ENCODE measurements at places on chromosomes 2 and 18.

DNA sequence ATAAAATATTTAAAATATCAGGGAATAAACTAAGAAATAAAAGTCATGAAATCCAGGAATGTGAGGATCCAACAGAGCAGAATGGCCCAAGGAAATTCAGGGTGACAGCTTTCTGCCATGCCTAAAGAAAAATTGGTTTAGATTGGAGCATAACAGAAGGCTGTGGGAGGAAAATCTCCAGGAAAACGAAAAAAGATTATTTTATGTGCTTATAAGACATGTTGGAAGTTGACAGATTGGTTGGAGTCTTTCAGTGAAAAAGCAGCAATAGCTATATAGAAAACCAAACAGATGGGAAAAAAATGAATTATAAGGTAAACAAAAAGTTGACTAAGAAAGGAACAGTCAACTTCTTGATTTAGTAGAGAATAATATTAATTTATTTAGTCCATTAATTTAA is 203.9 kb downstream of the ZRANB3 start:
- DNase-seq: no peak

- DNase-seq: no peak
Observed at GRCh38 chr18:35680139-35680551, 98.6 kb downstream of the GALNT1 start.

DNA sequence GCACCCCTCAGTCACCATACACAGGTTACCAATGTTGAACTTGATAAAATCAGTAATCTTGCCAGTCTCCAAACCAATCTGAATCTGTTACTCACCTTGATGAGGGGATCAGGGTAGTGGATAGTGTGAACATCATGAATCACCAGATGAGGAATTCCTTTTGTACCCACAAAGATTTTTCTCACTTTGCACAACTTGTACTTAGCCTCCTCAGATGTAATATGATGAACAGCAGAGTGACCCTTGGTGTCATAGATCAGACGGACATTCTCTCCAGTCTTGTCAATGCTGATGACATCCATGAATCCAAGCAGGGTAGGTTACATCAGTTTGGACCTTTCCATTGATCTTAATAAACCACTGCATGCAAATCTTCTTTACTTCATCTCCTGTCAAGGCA is 54.7 kb downstream of the MDH1 start:
- DNase-seq: no peak

GRCh38 chr2:115460008-115460407 is 1017.6 kb downstream of the DPP10 start:
- DNase-seq: no peak

DNA sequence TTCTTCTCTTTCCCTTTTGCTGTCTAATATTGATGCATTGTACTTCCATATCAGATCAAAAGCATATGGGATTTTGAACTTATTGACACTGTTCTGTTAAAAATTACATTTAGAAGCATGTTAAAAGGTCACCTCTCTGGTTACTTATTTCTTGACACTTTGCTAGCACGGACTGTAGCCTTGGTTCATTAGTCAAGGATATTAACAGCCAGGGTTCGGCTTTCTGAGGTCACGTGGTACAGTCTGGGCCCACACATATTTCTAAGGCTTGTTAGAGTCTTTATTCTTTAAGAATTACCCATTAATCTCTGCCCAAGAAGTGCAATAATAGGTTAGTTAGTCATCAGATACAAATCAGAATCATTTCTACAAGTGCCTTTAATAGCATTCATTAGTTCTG is 1035.8 kb upstream of the FANCL start:
- no peak for DNase-seq

DNA sequence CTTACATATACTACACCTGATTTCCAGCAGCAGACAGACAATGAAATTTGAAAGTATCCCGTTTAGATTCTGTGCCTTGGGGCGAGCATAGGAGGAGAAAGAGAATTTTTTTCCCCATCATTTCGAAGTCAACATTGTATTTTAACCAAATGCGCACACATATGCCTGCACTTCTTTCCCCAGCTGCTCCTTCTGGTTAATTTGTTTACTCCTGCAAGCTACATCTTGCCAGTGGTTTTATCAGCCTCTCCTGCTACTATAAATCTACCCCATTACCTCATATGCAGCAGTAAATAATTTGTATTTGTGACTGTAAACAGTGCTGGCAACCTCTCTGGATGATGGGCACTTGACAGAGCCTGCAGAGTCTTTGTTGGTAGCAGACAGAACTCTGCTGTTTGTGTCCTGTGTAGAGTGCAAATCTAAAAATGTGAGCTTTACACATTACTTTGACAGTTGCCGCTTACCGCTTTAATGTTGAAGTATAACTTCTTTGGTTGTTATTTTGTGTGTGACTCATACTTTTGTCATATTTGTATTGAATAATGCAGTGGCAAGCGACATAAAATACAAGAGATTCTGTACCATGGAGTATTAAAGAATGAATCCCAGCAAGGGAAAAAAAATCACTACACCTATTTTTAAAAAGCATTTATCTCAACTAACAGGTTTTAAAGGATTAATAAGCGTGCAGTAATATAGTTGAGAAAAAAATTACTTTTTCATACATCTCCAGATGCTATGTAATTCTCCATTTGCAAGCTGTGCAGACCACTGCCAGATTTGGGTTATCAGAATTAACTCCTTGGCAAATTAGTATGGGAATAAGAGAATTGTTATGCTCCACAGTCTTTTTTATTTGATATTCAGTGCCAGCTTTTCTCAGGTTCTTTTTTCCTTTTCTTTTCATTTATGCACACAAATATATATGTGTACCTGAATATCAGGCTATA is 536.8 kb downstream of the XIRP2 start:
- no peak for DNase-seq

- no peak for DNase-seq
Observed at GRCh38 chr2:80579756-80580155, 275.2 kb upstream of the LRRTM1 start.

DNA sequence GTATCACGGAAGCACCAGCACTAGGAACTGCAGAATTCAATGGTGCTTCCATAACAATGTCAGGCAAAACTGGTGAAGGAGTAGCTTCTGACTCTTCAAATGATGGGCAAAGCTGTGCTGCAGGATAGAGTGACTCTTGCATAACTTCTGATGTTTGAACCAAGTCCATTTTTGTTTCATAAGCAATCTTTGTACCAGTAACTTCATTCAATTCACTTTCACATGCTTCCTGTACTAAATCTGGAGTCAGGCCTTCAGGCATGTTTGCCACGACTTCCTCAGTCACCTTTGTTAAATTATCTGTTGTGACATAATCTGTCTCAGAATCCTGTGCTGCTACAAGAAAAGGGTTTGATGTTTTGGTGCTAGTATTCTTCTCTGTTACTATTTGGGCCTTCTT is 24.0 kb downstream of the RTN4 start:
- DNase-seq: no peak
